ENCODE measurements at places on chromosomes 16 and 17.

DNA sequence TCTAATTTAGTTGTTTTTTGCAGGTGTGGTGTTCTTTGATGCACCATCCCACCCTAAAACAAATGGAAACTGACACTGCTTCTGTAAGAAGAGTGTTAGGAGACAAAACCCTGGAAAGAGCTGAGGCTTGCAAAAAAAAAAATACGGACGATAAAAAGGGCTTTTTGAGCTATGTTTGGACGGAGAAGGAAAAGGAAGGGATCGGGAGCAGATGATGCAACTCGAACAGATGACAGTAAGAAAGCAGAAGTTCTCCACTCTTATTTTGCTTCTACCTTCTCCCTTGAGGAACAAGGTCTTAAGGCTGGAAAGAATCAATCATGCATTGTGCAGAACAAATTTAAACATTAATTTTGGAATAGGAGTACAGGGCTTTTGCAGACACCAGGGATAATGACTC is 136.7 kb downstream of the MAF start:
- DNase-seq: no peak

GRCh38 chr17:81342269-81343070 is 47.4 kb upstream of the SLC38A10 start:
- DNase-seq: peak; percentile 49

- DNase-seq: no peak
Measured at GRCh38 chr17:50560931-50561745, 623 bp downstream of the CACNA1G start.

DNA sequence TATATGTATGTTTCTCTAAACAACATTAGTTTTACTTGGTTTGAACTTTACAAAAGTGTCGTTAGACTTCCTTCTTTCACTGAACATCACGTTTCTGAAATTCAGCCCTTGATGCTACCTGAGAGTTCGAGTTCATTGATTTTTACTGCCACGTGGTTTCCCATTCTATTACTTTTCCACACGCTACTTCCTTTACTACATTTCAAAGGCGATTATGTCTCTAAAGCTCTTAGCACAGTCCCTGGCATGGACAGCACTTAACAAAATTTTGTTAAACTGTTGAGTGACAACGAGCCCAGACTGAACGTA is 15.9 kb upstream of the ARHGAP17 start:
- no peak for DNase-seq

DNA sequence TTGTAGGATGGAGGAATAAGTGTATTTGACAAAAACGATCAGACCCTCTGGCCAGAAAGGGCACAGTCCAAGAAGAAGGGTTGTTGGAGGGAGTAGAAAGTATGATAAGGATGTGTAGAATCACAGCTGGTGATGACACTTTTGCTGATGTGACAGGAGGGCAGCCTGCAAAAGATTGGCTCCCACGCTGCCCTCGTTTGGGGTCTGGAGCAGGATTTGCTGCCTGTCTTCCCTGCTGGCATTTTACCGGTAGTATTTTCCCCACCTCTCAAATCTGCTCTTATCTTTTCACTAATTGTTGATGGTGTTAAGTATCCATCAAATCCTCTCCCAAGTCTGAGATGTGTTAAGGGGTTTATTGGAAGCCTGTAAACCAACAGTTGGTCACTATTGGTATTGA is 208.8 kb downstream of the CCDC182 start:
- no peak for DNase-seq
